BJ (cell line): ENCODE measurements at places on chromosomes 11 and 22. TPM values are rescaled to one million over a fixed set of nuclear protein-coding genes. Genes with fewer than 3 reads are reported as not detected.

SLC5A1 gene
- not detected in 2 replicates for polyA plus RNA-seq

DNA sequence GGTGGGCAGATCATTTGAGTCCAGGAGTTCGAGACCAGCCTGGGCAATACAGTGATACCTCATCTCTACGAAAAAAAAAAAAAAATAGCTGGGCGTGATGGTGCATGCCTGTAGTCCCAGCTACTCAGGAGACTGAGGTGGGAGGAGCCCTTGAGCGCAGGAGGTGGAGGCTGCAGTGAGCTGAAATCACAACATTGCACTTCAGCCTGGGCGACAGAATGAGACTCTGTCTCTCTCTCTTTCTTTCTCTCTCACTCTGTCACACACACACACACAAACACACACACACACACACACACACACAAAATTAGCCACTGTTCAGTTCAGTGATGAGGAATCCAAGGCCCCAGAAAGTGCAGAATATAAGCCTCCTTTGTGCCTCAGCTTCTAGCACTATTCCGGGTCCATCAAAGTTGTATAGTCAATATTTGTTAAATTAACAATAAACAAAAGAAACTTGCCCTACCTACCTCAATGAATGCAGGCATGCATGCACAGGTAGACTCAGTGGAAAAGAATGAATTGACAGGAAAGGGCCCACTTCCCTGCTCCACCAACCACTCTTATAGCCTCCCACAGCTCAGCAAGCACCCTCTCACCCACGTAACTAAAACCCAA is 3.9 kb upstream of the SMIM35 start:
- DNase-seq = no peak

HPX gene
- polyA plus RNA-seq = 0.82 and 0.87 TPM in 2 replicates

- no peak for DNase-seq
Observed at GRCh38 chr11:75868990-75869389, 54.0 kb downstream of the UVRAG start.

DNA sequence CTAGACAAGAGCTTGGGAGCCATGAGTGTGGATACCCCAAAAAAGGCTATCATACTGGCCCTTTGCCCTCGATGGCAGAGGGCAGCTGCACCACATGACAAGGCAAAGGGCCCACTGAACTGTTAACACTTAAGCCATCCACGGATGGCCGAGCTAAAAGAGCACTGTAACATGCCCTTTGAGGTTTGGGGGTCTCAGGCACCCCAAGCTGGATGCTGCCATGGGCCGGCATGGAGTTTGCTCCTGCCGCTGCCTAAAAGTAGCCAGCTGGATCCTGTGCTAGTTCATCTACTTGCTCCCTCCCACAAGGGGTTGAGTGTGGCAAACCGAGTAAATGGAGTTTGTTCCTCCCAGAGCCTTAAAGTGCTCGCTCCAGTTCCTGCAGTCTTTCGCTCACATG is 383.2 kb upstream of the LRRC4C start:
- DNase-seq = no peak

- DNase-seq = no peak
Observed at GRCh38 chr11:62295504-62295903, 3.4 kb downstream of the SCGB1D4 start.

- no peak for DNase-seq
Observed at GRCh38 chr11:15764326-15764725, 592.0 kb downstream of the SOX6 start.

UPK2 gene
- 0.18 and 0.20 TPM in 2 replicates for polyA plus RNA-seq

GRCh38 chr11:15497366-15497765 is 382.6 kb downstream of the INSC start:
- DNase-seq = no peak

DNA sequence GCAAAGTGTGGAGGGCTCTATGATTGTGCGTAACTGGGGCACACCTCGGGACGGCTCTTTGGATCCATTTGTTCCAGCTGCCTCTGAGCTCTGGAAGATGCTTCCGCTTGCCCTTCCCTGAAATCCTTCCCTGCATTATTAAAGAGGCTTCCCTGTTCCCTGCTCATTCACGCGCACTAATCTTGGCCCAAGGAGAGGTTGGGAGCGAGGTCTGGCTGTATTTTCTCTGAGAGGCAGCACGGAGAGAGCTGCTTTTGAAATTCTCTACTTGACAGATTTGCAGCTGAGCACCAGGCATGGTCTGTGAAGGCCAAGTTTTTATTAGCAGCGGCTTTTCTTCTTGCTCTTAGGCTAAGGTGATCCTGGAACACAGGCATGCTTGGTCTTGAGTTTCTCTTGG is 94.8 kb upstream of the NTM start:
- DNase-seq = no peak

DNA sequence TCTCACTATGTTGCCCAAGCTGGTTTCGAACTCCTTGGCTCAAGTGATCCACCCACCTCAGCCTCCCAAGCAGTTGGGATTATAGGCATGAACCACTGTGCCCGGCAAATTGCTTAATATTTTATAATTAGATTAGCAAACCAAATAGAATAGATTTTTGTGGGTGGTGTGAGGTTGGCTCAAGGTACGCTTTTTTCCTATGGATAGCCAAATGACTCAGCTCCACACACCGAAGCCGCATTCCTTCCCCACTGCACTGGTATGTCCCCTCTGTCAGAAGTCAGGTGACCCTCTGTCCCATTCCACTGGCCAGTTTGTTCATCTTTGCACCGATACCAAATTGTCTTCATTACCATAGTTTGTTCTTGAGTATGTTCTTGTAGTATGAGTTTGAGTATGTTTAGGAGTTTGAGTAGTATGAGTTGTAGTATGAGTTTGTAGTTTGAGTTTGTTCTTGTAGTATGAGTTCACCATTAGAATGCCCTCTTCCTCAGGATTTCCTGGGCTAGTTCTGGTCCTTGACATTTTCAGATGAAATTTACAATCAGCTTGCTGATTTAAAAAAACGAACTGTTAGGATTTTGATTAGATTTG is 19.4 kb downstream of the SUSD2 start:
- DNase-seq = no peak

GRCh38 chr22:38824585-38824984 is 19.2 kb downstream of the NPTXR start:
- no peak for DNase-seq

DNA sequence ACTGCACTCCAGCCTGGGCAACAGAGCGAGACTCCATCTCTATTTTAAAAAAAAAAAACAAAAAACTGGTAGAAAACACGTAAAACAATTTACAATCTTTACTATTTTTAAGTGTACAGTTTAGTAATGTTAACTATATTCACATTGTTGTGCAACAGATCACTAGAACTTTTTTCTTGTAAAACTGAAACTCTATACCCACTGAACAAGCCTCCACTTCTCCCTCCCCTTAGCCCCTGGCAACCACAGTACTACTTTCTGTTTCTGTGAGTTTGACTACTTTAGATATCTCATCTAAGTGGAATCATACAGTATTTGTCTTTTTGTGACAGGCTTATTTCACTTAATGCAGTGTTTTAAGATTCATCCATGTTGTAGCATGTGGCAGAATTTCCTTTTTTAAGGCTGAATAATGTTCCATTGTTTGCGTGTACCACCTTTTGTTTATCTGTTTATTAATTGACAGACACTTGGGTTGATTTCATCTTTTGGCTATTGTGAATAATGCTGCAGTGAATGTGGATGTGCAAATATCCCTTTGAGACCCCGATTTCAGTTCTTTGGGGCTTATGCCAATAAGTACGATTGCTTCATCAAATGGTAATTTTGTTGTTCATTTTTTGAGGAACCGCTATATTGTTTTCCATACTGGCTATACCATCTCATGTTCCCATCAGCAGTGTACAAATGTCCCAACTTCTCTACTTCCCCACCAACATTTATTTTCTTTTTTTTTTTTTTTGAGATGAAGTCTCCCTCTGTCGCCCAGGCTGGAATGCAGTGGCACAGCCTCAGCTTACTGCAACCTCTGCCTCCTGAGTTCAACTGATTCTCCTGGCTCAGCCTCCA is 11.0 kb downstream of the DDB2 start:
- DNase-seq = no peak

DNA sequence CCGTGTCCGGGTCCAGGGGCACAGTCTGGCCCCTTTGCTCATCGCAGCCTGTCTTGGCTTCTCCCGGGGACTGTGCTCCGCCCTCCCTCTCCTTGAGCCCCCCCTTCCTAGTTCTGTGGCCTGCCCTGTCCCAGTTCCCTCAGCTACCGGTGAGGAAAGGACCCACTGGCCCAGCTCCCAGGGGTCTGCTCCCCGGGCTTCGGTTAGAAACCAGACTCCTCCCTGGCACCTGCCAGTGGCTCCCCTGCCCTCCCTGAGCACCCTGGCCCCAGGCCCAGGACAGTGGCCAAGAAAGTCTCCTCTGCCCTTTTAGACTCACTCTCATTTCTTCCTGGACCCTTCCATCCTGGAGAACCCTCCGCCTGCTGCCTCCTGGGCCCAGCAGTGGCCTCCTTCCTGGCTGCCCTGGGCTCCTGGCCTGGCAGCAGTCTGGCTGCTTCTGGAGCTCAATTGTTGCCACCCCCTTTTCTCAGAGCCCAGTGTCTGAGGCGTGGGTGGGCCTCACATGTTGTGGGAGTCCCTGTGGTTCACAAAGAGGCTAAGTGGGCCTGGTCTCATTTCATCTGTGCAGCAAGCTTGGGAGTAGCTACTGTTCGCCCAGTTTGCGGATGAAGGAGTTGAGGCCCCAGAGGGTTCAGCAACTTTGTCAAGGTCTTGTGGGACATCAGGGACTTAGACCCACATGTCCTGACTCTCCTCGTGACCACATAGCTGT is 12.6 kb downstream of the PRDM11 start:
- no peak for DNase-seq

- DNase-seq = no peak
Observed at GRCh38 chr11:1438261-1438966, 48.2 kb downstream of the MOB2 start.

DNA sequence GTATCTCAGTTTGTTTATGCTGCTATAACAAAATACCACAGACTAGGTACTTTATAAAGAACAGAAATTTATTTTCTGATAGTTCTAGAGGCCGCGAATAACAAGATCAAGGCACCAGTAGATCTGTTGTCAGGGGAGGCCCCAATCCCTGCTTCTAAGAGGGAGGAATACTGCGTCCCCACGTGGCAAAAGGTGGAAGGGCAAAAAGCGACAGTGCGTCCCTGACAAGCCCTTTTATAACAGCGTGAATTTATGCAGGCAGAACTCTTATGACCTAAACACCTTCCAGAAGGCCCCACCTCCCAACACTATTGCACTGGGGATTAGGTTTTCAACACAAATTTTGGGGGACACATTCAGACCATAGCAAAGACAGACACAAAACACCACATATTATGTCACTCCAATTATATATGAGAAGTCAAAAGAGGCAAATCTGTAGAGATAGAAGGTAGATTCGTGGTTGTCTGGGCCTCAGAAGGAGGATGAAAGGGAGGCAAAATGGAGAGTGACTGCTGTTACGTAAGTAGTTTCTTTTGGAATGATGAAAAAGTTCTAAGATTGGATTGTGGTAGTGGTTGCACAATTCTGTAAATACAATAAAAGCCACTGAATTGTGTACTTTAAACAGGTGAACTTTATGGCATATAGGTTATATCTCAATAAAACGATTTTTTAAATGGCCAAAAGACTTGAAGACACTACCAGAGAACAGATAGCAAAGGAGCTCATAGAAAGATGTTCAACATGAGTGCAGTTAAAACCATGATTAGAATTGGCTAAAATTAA is 30.1 kb upstream of the TNRC6B start:
- no peak for DNase-seq

DNA sequence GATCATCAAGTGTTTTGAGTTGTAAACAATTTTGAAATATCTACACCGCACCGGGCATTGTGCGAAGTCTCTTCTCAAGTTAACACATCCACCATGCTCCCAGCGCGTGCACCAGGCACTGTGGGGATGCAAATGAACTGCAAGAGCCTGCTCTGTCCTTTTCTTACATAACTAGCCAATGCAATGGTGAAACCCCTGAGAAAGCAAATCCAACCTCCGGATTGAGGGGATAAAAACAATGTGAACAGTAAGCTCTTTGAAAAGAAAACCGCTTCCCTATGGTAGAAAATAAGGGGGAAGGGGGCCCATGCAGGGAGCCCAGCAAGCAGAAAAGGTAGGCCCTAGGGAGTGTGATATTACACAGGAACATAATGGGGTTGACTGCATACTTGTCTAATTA is 274.9 kb upstream of the MPPED2 start:
- no peak for DNase-seq

DNA sequence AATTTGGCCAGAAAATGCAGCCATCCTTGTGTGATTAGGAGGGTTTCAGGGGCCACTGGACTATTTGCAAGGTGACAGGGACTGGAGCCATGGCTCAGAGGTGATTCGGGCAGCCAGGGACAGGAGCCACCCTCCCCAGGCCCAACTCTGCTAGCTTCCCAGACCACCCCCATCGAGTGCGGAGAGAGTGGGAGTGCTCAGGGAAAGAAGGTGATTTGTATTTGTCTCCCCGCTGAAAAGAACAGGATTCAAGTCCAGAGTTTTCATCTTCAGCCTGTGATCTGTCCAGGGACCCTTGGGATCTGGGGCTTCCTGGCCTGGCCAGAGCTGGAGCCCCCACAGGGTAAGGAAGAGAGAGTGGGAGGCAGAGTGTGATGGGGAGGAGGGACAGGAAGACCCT is 22.4 kb upstream of the TEF start:
- no peak for DNase-seq

- no peak for DNase-seq
Observed at GRCh38 chr11:73969091-73969490, 13.6 kb downstream of the UCP2 start.

- DNase-seq = no peak
Observed at GRCh38 chr11:59263225-59263894, 50.6 kb upstream of the MPEG1 start.

GRCh38 chr11:45811571-45812290 is 6.8 kb downstream of the SLC35C1 start:
- DNase-seq = no peak

CBX7 gene
- polyA plus RNA-seq = 4.2 and 5.3 TPM in 2 replicates

DNA sequence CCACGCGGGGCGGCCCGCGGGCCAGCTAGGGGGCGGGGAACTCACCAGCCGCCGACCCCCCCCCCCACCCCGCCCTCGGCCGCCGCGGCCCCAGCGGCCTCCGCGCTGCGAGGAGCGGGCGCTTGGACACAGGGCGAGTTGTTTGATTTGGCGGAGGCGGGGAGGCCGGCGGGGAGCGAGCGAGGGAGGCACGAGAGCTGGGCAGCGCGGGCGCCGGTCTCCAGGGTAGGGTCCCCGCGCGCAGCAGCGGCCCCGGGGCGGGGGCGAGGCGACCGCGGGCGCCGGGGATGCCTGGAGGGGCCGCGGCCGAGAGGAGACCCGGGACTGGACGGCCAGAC is 64.4 kb downstream of the NAV2 start:
- DNase-seq = no peak

- DNase-seq = no peak
Observed at GRCh38 chr11:125075900-125076317, 12.8 kb downstream of the SLC37A2 start.

SPI1 gene
- polyA plus RNA-seq = not detected in 2 replicates

GRCh38 chr22:36726007-36726380 is 22.4 kb upstream of the CACNG2 start:
- no peak for DNase-seq

DNA sequence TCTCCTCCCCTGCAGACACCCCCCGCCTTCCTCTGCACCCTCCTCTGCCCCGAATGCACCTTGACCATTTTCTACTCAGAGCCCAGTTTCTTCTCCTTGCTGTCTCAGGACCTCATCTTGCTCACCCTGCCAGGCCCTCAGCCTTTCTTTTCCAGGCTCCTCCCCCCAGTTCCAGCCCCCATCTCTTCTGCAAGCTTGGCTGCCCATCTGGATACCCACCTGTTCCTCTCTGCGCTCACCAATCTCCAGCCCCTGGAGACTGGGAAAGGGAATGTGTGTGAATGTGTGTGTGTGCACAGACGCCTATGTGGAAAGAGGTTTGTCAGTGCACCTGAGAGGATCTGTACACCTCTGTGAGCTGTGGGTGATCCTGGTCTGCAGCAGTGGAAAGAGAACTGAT is 36.4 kb downstream of the SLC22A12 start:
- DNase-seq = no peak

GRCh38 chr11:44755556-44756523 is 29.1 kb downstream of the TSPAN18 start:
- DNase-seq = no peak
